A549 treated with AZD2906 at 1 μM for 4 hours (cell line): ENCODE measurements at places on chromosomes 12 and 14. TPM values are rescaled to one million over a fixed set of nuclear protein-coding genes. Genes with fewer than 3 reads are reported as not detected.

NAP1L1 gene
- 587 to 691 TPM (median 628 TPM) in 5 replicates for total RNA-seq

SLC6A15 gene
- total RNA-seq, result 3.6 to 4.7 TPM (median 4.0 TPM) in 5 replicates

STXBP6 gene
- 2.4 to 3.1 TPM (median 2.7 TPM) in 5 replicates for total RNA-seq

IL31 gene
- total RNA-seq, result not detected in 5 replicates

GPATCH2L gene
- total RNA-seq, result 17.0 to 23.6 TPM (median 21.7 TPM) in 5 replicates
